ENCODE measurements at places on chromosomes 3 and 15. TPM values are rescaled to one million over a fixed set of nuclear protein-coding genes. Genes with fewer than 3 reads are reported as not detected.
A peak's percentile ranks its signal among the peaks of the same experiment; 100 is the strongest.

- no peak for DNase-seq
Measured at GRCh38 chr3:136008732-136009470, 43.4 kb downstream of the PPP2R3A start.

- no peak for DNase-seq
Measured at GRCh38 chr3:36364260-36364659, 16.0 kb upstream of the STAC start.

DNA sequence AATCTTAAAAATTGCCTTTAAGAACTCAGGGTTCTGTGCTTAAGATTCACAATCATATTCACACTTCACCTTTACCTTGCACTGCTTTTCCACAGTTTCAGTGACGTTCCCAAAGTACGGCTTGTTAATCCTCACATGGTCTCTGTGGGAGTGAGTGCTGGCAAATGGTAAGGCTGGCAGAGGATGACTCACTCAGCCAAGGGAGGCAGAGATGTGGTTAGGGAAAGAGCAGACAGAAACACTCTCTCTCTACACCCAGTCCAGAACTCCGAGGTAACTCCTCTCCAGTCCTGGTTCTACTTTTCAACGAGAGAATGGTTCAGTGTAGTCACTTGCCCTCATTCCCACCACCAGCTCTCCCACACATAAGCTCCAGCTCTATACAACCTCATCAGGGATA lies 33.1 kb downstream of the RASGRP1 start:
- no peak for DNase-seq

DNA sequence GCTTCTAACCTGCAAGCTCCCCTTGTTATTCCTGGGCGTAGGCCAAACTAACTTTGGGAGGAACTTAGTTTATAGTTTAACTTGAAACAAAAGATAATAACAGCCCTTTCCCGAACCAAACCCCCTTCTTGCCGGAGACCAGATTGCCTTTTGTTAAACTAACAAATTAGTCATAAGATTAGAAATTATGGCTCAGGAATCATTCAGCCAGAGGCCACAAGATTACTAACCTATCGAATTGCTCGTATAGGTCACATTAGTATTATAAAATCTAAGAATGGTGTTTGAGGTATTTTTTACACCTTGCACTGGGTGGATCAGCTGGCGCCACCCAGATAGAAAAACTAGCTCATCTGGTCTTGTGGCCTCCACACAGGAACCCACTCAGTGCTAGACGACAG lies 65.3 kb upstream of the RAP2B start:
- DNase-seq, result no peak

- no peak for DNase-seq
Measured at GRCh38 chr3:24300949-24301348, 193.7 kb downstream of the THRB start.

GRCh38 chr3:127672429-127673190 lies at the start of gene ABTB1:
TSS of gene ABTB1 (plus strand) at chr3:127672952. CDS start at chr3:127673026, 74 bp downstream.
- no peak for DNase-seq

DNA sequence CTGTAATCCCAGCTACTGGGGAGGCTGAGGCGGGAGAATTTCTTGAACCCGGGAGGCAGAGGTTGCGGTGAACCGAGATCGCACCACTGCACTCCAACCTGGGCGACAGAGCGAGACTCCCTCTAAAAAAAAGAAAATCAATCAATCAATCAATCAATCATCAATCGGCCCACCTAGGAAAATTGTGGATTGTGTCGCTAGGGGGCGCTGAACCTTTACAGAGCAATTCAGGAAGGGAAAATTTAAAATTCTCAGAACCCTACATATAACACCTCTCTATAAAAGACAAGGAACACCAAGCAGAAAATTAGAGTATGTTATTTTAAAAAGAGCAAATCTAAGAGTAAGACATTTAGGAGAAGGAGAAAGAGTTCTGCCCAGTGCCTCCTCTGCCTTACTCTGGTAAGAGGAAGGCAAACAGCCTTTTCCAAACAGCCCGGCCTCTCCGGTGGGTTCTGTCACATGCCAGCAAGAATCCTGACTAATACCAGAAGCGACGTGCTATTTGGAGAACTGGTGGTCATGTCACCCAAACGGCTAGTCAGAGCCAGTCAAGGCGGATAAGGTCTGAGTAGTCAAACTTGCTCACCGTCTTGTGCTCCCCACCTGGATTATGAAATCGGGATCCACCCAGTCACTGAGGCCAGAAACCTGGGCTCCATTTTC lies 22.3 kb upstream of the SMCO1 start:
- DNase-seq, result no peak

DNA sequence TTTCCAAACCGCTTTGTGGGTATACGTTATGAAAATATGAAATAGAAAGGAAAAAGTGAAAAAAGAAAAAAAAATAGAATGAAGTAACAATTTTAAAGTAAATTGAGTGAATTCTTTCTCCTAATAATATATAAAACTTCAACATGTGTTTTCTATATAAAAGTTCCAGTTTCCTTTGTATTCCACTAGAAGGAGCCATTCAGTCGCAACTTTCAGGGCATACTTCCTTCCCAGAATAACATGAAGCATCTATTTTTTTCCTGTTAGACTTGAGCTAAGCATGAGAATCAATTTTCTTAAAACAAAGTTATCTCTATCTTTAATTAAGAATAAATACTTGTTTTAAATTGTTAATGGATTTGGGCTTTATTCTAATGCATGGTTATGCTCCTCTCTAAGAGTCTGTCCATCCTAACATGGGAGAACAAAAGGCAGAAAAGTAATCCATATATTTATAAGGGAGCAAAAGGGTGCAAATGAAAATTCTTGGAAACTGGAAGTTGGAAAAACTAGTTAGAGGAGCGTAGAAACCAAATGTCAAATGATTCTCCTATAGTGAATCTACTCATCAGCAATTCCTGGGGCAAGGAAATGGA lies 16.0 kb upstream of the VGLL3 start:
- DNase-seq, result no peak

The LPCAT4 gene
- 45.3 TPM for polyA plus RNA-seq

GRCh38 chr3:37773911-37774310 lies 87.8 kb upstream of the CTDSPL start:
- no peak for DNase-seq

DNA sequence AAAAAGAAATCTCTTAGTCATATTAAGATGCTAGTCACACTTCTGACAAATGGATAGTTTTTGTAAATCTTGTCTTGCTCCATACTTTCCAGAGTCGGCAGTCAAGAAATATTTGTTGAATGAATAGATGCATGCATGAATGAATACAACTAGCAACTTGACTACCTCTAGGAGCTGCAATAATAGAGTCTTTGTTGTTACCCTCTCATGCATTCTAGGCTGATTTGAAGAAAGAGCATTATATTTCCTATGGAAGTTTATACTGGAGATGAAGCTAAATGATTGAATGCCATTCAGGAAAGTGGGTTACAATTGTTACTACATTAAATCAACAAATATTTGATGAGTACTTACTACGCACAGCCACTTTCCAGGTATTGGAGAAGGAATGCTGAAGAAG lies 18.1 kb upstream of the TRAT1 start:
- DNase-seq, result no peak

The CLRN1 gene
- not detected for polyA plus RNA-seq

The TMEM45A gene
- 35.1 TPM for polyA plus RNA-seq

DNA sequence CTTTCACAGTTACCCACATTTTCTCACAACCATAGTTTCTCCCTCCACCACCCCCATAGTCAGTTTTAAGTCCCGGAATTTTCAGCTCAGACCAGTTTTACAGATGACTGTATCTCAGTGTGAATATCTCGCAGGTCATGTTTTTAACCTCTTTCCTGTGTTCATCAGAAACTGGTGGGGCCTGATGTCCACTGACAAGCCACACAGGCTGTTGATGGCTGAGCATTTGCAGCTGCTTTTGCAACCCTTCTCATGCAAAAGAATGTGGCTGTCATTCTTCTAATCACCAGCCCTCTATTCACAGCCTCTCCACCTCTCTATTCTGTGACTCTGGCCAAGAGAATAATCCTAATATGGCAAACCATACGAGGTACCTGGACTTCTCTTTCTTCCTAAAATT lies 8.5 kb downstream of the GYG1 start:
- no peak for DNase-seq

- no peak for DNase-seq
Measured at GRCh38 chr3:47434849-47435248, 40.9 kb downstream of the SCAP start.

- peak; percentile 26 for DNase-seq
Measured at GRCh38 chr15:47756872-47757271, 39.6 kb downstream of the SEMA6D start.

DNA sequence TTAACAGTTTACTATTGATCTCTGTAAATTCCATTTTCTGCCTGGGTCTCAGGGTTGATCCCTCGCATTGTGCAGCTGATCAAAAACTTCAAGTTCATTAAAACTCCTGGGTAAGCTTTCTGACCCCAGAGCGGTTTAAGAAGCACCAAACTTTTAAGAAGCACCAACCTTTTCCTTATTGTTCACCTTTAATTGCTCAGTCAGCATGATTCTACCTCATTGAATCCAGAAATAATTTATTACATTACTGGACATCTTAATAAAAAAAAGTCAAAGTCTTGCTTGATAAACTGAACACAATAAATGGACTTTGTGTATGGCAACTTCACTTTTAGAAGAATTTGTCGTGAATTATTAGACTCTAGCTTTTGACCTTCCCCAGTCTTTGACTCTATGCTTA lies 46.9 kb downstream of the HDGFL3 start:
- no peak for DNase-seq

The MORC1 gene
- polyA plus RNA-seq, result not detected

GRCh38 chr3:82520846-82521245 lies 759.4 kb upstream of the GBE1 start:
- DNase-seq, result no peak

DNA sequence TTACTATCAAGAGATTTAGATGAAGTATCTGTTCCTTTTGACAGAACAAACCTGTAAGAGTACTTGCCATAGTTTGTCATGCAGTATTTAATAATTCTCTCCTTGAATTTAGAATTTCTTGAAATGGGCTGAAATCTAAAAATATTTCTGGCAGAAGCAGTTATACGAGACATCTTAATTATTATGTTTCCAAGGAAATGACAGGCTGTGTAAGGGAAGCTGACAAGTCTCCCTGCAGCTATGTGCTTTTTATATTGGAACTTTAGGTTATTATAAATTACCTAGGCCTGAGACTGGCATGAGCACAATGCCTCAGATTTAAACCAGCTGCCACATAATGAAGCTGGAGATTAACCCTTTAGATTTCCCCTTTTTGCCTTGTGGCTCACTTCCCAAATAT lies 365.0 kb upstream of the EPHA6 start:
- DNase-seq, result no peak

- no peak for DNase-seq
Measured at GRCh38 chr3:122101646-122102045, 46.5 kb downstream of the CD86 start.

- DNase-seq, result no peak
Measured at GRCh38 chr15:66622591-66623022, 56.8 kb upstream of the LCTL start.

- DNase-seq, result no peak
Measured at GRCh38 chr3:50534681-50535330, 31.4 kb upstream of the CACNA2D2 start.

- no peak for DNase-seq
Measured at GRCh38 chr3:519026-519425, 322.5 kb downstream of the CHL1 start.

DNA sequence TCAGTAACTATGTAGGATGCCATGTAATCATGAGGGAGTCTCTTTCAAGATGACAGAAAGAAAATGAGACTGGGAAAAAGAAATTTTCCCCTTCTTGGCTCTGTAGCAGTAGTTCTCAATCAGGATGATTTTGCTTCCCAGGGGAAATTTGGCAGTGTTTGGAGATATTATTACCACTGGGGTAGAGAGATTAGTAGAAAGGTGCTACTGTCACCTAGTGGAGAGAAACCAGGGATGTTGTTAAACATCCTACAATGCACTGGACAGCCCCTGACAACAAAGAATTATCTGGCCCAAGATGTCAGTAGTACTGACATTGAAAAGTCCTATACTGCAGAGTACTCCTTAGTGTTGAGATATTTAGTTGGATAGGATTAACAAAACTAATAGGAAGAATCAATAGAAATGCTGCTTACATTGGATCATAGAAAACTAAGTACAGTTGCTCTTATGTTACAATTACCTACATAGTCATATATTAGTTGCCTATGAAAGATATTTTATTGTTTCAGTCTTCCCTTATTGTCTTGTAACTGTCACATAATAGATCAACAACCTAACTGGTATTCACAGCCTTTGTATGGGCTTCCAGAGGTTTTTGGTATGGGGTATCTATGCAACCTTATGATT lies 433.3 kb downstream of the RAP2B start:
- DNase-seq, result no peak

The IVD gene
- 48.6 TPM for polyA plus RNA-seq

DNA sequence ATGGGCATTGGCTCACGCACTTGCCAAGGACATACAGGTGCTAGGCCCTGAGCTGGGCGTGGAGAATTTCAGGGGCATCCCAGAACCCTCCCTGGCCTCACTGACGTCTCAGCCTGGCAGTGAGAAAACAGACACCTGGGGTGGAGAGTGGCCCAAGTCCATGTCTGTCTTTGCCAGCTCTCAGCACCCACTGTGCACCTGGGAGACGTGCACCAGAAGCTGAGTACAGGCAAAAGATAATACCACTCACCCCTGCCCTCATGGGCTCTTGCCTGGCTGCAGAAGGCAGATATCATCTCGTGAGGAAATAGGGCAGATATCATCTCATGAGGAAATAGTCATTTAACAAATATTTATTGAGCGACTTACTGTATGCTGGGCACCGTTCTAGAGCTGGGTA lies 8.0 kb downstream of the LOXL1 start:
- no peak for DNase-seq

DNA sequence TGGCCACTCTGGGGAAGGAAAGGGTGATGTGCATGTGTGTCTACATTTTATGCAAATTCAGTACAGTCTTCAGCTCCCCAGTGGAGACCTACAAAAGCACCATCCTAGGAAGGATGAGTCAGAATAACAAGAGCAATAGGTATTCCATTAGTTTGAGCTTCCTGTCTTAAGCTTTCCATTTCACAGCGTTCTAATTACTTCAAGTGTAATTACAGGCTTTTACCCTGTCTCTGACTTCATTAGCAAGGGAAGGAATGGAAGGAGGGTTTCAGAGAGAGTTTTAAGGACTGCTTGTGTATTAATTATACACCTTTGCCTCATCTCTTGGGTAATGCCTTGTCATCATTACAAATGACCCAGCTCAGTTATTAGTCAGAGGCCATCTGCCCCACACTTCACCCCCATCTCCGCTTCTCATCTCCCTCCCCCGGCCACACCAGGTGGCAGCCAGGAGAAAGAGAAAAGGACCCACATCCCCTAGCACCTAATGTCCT lies 202.8 kb upstream of the MRPL3 start:
- DNase-seq, result no peak

The THOC7 gene
- 52.0 TPM for polyA plus RNA-seq

The SNURF gene
- 3.1 TPM for polyA plus RNA-seq
